ENCODE measurements at places on chromosomes 7 and 10.

DNA sequence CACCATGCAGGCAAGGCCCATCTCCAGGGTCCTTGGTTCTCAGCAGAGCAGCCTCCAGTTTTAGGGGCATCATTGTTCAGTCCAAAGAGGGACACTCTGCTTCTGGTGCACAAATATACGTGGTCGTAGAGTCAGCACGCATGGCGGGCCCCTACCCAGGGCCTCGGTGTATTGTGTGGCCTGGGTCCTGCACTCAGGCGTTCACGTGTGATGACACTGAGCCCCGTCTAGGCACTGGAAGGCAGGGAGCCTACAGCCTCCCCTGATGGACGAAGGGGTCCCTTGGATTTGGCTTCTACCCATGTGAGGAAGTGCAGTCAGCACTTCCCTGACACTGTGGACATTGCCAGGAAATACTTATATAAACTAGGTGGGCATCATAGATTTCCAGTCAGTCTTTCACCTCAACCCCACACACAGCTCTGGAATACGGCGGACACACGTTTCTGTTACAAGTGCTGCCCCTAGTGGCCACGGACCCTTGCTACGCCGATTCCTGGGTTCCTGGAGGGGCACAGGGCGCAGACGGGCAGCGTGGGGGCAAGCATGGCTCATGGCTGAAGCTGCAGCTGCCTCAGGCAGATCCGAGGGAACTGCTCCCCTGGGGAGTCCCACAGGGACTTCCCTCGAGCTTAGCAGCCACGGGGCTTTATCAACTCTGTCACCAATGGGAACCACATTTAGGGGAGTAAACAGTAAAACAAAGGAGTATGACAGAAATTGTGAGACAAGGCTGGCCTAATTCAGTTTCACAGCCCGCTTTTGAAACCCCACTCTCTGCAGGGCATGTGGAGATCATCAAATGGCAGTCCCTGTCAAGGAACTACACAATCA is 25.4 kb downstream of the AIFM2 start:
- DNase-seq: no peak

GRCh38 chr10:70908406-70909296 is 20.3 kb upstream of the PCBD1 start:
- peak; percentile 11 for DNase-seq

GRCh38 chr10:79979976-79980687 is 31.2 kb upstream of the SFTPD start:
- DNase-seq: no peak

DNA sequence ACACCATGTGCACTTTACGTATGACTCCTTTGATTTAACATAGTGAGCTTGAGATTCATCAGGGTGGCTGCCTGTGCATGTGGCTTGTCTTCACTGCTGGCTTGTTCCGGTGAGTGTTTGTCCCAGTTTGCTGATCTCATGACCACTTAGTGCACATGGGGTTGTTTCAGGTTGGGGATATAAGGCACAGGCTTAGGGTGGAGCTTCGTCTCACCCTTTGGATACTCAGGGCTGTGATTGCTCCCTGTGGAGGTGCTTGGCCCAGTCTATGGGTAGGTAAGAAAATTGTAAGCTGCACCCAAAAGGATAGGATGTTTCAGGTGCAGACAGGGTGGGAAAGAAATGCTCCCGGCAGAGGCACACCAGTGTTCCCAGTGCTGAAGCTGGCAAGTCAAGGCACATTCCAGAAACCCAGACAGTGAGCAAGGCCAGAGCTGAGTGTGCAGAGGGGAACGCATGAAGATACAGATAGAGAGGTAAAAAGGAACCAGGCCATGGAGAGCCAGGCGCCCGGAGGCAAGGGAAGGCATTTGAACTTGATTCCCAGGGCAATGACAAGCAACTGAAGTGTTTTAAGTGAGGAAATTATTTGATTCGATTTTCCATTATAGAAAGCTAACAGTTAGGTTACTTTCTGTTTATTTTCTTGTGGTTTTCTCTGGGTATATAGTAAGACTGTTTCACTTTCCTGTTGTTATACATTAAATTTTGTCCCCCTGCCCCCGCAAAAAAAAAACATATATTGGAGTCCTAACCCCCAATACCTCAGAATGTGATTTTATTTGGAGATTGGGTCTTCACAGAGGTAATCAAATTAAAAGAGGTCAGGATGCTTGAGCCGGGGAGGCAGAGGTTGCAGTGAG is 289.8 kb upstream of the KLF6 start:
- DNase-seq: peak; percentile 37

- no peak for DNase-seq
Measured at GRCh38 chr7:47982610-47983009, 3.2 kb upstream of the HUS1 start.

GRCh38 chr7:123746055-123746454 is 2.7 kb downstream of the WASL start:
- no peak for DNase-seq

DNA sequence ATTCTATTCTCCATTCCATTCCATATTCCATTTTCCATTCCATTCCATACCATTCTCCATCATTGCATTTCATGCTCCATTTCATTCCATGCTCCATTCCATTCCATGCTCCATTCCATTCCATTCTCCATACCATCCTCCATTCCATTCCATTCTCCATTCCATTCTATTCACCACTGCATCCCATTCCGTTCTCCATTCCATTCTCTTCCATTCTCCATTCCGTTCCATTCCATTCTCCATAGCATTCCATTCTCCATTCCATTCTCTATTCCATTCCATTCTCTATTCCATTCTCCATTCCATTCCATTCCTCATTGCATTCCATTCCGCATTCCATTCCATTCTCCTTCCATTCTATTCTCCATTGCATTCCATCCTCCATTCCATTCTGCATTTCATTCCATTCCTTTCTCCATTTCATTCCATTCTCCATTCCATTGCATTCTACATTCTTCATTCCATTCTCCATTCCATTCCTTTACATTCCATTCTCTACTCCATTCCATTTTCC is 84.0 kb downstream of the NSUN6 start:
- no peak for DNase-seq

- no peak for DNase-seq
Measured at GRCh38 chr7:108004220-108005142, 1.5 kb upstream of the LAMB1 start.

GRCh38 chr10:69338547-69339450 is 60.5 kb downstream of the HK1 start:
- DNase-seq: peak; percentile 33

DNA sequence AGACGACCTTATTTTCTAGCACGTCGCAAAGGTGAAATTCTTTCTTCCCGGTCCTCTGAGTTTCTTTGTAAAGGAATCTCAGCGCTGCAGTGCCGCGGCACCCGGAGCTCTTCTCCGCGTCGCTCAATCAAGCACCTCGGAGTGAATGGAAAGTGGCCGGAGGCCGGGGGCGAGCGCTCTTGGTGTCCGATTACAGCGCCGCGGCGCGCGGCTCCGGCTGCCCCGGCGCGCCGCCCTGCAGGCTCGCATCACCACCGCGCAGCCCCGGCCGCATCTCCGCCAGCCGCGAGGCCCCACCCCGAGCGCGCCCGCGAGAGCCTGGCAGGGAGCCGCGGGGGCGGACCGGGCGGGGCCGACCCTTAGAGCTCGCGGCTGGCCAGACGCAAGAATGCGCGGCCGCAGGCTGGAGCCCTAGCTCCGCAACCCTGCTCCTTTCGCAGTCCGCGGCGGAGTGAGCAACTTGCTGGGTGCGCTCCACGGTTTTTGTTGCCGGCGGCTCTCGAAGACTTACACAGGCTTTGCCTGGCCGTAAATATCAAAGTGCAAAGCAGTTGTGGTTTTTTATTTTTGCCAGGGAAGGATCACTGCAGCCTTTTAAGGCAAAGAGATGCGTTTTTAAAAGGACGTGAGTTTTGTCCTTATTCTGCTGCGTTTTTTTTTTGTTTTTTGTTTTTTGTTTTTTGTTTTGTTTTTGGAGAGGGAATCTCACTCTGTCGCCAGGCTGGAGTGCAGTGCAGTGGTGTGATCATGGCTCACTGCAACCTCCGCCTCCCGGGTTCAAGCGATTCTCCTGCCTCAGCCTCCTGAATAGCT is at the start of gene SEMA3C:
SEMA3C (minus strand) TSS at position 143 of the 813 bp plus-strand sequence. CDS start 2,270 bp downstream, outside the sequence.
- DNase-seq: peak; percentile 95

- DNase-seq: no peak
Measured at GRCh38 chr10:107585630-107586029, 421.1 kb upstream of the SORCS1 start.

DNA sequence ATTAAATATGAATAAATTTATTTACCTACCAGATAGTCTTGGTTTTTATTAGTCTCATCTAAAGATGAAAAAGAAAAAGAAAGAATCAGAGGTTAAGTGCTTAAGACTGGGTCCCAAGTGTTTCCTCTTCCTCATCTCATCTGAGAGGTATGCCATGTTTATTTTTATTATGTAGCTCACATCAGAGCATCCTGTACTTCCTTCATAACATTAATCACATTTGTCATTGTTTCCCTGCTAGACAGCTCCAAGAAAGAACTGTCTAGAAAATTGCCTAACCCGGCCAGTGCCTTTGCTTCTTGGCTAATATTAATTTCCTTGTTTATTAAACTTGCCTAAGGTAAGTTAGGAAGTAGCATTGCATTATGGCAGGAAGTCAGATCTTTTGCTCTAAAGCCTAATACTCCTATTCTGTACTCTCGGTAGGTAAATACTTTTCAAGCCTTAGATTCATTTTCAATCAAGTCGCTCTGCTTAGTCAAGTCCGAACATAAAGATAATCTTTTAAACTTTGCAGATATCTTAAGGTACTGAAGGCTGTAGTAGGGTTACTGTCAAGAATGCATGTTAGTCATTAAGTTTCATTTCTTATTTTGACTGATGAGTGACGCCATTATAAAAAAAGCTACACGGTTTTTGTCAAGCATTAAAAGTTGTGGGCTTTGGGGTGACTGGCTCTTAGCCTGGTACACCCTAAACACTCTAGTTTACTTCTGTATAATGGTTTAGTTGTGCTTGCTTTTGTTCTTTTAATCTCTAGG is 47.4 kb downstream of the ZMYND11 start:
- DNase-seq: no peak

DNA sequence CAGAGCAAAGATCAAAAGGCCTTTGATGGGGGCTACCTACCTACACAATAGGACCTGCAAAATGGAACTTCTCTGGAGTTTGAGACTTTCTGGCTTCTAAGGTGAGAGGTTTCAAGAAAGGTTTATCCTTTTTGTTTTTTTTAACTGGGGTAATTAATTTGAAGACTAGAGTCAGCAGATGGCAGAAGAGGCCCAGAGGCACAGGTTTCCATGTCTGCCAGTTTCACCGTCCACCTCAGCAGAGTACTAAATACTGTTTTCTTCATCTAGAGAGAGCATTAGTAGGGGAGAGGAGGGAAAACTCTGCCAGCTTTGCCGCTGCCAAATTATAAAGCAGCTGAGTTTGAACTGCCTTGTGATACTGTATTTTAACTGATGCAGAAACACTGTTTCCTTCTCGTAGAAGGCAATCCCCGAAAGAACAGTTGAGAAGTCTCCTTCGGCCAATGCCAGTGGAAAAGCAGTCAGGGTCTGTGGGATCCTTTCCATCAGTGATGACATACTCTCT is 138.7 kb downstream of the SLC25A13 start:
- no peak for DNase-seq

- no peak for DNase-seq
Measured at GRCh38 chr10:101568054-101568745, 19.9 kb downstream of the POLL start.

- DNase-seq: peak; percentile 88
Measured at GRCh38 chr7:1466524-1467271, 7.4 kb upstream of the MICALL2 start.

GRCh38 chr10:77909749-77910375 is 16.7 kb downstream of the DLG5 start:
- DNase-seq: no peak
